ENCODE measurements at places on chromosomes 2 and 18.

- DNase-seq: no peak
These were observed 187.5 kb upstream of the DTNA start for GRCh38 chr18:34522603-34523002.

DNA sequence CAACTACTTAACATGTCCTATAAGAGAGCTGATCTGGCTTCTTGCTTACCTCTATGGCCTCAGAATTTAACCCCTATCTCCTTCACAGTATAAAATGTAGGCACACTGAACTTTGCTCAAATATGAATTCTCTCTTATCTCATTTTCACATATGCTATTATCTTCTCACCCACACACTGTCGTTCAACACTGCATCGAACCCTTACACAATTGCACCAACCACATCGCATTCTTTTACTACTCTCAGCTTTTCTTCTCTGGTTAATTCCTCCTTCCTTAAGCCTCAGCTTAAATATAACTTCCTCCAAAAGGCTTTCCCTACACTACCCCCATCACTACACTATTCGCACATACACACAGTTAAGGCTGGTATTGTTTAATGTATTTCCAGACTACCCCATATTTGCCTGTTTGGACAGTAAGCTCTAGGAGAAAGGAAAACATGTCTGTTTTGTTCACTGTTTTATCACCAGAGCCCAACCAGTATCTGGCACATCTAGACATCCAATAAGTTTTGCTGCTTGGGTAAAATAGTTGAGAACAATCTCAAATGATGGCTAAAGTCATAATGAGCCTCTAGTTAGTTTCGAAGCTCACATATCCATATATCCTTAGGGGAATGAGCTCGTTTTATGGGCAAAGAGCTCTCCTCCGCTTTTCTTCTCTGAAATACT is 47.7 kb downstream of the HIBCH start:
- no peak for DNase-seq

DNA sequence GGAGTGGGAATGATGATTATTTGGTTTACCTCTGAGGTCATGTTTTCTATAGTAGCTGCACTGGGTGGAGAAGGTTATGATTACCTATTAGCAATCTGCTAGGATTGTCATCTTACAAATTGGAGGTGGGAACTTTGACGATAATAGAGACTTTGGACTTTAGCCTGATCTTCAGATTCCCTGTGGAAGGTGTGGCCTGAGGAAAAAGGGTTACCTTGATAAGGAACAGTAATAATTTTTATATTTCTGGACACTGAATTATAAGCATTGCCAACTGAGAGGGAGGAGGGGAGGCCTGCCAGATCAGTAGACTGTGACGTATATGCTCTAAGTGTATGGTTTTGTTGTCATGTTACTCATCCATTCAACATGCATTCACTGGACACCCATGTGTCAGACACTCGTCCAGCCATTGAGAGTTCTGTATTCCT is 183.4 kb upstream of the FOSL2 start:
- DNase-seq: no peak

DNA sequence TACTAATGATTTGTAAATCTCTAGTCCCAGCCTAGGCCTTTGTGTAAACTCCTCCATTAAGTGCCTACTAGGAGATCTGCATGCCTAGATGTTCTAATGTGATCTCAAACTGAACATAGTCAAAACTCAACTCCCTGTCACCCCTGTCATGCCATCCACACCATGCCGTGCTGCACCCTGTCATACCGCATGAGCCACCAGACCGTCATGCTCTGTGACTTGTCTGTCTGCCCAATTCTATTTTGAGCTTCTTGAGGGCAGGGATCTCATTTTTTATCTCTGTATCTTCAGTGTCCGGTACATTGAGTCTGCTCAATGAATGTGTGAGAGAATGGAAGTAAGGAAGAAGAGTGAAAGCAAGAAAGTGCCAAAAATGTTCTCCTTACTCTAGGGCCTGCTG is 35.5 kb downstream of the GREB1L start:
- no peak for DNase-seq

DNA sequence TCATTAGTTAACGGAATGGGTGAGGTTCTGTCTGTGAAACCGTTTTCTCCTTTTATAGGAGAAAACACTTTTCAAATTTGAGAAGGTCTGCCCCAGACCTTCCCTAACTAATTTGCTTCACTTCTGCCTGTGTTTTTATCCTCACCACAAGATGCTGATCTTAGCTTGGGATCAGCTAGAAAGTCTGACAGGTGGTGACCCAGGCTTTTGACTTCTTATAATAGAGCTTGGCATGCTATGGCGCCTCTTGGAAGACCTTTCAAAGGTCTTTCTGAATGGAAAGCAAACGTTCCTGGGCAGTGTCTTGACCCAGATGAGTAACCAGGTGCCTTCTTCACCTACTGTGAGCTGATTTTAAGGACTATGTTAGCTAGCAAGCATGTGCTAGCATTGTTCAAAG is 91.4 kb downstream of the LYPD6 start:
- DNase-seq: no peak

- no peak for DNase-seq
These were observed 32.4 kb upstream of the PPM1B start for GRCh38 chr2:44136252-44136651.

- DNase-seq: no peak
These were observed 63.3 kb downstream of the KCTD18 start for GRCh38 chr2:200446612-200447011.

GRCh38 chr2:241870081-241870541 is 582 bp downstream of the RTP5 start:
- no peak for DNase-seq

DNA sequence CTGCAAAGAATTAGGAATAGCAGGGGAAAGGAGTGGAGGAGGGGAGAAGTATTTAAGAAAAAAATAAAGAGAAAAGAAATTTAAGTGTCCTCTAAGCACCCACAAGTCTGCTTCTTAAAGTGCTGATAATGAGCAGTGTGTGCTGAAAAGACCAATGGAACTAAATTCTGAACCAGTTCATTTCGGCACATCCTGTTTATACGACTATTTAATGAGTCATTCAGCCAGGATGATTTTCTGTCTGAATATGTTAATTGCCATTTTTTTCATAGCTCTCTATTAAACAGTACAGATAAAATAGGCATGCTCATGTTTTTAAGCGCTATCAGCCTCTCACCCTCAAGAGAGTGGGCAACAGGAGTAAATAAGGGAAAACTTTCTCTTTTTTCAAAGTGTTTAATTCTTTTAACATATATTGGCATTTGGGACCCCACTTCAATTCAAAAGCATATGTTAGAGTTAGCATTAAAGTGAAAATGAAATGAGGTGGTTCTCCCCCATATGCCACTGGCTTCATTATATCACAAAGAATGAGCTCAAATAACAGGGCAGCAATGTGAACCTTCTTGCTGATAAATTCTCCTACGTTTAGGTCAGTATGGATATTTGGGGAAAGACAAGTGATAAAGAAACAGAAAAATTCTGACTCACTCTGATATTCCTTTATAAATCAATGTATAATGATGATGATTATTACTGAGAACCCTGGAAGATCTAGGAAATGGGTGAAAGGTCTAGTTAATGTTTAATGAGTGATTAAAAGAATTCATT is 87.5 kb downstream of the TCF4 start:
- no peak for DNase-seq

DNA sequence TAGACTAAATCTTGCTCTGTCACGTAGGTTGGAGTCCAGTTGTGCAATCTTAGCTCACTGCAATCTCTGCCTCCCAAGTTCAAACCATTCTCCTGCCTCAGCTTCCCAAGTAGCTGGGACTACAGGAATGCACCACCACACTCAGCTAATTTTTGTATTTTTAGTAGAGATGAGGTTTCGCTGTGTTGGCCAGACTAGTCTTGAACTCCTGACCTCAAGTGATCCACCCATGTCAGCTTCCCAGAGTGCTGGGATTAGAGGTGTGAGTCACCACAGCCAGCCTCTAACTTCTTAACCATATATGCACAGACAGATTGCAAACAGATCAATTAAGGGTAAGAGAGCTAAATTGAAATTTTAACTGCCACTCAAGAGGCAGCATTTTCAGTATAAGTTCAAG is 22.1 kb upstream of the CNGA3 start:
- DNase-seq: no peak

DNA sequence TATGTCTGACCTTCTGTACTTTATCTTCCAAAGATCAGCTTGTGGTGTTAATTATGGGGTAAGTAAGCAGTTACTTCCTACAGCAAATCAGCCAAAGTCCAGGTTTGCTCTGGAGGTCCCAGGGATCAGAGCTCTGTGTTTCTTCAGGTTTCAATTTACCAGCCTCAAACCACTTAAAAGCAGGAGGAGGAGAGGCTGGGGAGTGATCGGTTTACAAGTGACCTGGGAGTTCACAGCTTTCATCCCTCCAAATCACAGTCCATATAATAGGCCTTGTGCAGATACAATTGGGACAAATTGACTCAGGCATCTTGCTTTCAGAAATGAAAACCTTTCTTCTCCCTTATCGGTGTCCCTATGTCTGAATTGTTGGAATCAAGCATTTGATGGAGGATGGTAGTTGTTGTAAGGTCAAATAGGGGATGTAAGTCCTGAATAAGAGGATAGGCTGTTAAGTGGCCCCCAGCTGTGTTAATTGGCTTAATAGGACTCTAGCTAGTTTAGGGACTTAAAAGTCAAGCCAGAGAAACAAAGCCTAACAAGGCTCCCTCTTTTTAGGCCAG is 188.0 kb upstream of the NT5C1B start:
- no peak for DNase-seq

DNA sequence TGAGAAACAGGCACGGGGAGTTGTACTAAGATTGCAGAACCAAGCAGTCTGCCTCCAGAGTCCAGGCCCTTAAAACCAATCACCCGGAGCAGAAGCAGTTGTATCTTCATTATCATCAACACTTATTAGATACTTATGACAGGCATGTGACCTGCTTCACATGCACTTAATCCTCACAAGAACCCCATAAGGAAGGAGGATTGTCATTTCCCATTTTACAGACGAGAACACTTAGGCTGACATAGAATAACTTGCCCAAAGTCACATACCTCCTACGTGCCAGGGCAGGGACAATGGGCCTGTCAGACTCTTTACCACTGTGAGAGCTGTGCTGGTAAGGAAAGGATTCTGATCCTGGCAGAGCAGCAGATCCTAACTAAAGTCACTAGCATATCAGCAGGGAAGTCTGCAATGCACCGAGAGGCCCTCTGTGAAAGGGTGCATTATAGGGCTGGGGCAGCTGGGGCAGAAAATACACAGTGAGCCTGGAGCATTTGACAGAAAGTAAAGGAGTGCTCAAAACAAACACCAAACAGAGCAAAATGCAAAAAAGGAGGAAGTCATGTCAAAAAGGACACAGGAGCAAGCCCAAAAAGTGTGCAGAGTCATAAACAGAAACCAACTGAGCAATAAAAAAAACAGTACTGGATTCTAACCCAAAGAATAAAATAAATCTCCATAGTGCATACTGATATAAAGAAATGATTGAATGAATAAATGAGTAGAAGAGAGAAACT is 55.9 kb upstream of the SP3 start:
- no peak for DNase-seq
